Activated CD4-positive, alpha-beta T cell treated with anti-CD3 and anti-CD28 coated beads for 48 hours (primary cell): ENCODE measurements at places on chromosomes 12 and 14.

GRCh38 chr12:110073049-110073831 lies 24.9 kb upstream of the C12orf76 start:
- DNase-seq: peak; percentile 59

DNA sequence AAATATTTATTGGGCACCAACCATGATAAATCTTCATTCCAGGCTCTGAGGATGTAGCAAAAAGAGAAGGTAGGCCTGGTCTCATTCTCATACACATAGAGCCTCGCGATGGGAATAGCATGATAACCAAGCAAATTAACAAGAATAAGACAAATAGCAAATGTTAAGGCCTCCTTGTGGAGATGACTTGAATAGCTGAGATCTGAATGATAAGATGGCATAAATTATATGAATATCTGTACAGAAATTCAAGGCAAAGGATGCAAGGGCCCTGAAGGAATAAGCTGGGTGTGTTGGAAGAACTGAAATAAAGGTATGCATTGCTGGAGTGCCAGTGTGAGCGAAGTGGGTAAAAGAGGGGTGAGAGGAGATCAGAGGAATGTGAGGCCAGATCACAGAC lies 114.8 kb downstream of the ALX1 start:
- DNase-seq: no peak

DNA sequence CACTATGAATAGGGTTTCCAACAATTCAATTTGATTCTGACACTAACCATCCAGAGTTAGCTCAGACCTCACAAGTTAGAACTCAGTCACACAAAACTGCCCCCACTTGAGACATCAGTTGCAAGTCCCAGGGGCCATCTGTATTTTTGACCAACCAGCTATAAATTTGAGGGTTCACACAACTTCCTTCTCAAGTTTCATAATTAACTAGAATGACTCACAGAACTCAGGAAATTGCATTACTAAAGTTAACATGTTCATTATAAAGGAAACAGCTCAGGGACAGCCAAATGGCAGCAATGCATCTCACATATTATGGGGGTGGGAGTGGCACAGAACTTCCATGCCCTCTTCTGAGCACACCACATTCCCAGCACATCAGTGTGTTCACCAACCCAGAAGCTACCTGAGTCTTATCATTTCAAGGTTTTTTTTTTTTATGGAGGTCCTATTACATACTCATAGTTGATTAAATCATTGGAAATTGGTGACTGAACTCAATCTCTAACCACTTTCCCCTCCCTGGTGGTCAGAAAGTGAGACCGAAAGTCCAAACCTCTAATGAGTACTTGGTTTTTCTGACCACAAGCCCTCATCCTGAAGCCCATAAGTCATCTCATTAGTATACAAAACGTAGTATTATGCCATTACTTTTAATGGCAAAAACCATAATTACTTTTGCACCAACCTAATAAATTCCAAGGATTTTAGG lies 1721.5 kb upstream of the SEL1L start:
- no peak for DNase-seq

- DNase-seq: no peak
Observed at GRCh38 chr14:92310776-92311375, 12.1 kb upstream of the SLC24A4 start.

- no peak for DNase-seq
Observed at GRCh38 chr14:34926552-34926951, 51.4 kb upstream of the BAZ1A start.

DNA sequence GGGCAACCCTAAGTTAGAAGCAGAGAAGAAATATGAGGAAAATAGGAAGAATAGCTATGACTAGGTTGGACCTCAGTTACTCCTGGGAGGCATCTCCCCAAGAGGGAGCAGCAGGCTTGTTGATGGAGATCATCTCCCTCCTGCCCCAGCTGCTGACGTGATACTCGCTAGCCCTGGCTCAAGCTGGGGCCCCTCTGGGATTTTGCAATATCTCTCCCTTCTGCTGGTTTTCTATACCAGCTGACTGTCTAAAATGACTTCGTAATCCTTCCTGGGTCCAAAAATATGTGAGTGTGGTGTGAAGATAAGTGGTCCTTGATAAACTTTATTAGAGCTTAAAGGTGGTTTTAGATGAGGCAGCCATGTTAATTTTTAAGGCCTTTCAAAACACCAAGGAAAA lies 4.5 kb upstream of the HECTD4 start:
- DNase-seq: no peak

- DNase-seq: no peak
Observed at GRCh38 chr12:80490329-80490728, 46.3 kb downstream of the PTPRQ start.

- DNase-seq: no peak
Observed at GRCh38 chr12:81136519-81136918, 58.6 kb downstream of the ACSS3 start.

GRCh38 chr12:53942467-53942997 lies 3.9 kb downstream of the HOXC13 start:
- no peak for DNase-seq

GRCh38 chr14:105366386-105367074 lies 31.8 kb upstream of the TEX22 start:
- DNase-seq: no peak

DNA sequence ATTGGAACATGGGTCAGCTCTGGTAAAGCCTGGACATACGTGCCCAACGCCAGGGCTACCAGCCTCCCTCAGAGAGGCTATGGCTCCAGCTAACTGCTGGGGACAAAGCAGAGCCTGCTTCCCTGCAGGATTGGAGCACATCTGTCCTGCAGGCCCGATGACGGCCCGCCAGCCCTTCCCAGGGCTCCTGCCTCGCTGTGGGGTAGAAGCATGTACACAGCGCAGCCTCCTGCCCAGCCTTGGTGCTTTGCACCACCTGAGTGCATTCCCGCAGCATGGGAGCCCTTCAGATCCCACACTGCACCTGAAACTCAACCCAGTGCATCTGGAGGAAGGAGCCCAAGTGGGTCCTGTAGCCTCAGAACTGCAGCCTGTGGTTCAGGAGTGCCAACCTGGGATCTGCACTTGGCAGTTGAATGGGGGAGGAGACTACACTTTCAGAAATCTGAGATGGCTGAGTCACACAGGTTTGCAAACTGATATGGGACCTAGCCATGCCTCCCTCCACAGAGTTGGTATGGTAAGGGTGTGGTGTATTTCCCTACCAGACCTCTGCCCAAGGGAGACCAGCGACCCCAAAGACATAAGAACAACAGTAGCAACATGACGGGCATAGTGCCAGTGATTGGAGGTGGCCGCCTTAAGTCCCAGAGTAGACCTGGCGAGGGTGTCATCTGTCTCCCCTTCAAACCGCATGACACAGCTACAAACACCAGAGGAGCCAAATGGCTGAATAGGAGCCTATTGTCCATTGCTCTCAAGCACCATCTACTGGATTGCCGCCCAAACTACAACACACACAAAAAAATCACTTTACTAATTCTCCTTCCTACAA lies 273.9 kb upstream of the MIS18BP1 start:
- DNase-seq: peak; percentile 10

GRCh38 chr14:69235708-69236107 lies 24.2 kb upstream of the GALNT16 start:
- no peak for DNase-seq

DNA sequence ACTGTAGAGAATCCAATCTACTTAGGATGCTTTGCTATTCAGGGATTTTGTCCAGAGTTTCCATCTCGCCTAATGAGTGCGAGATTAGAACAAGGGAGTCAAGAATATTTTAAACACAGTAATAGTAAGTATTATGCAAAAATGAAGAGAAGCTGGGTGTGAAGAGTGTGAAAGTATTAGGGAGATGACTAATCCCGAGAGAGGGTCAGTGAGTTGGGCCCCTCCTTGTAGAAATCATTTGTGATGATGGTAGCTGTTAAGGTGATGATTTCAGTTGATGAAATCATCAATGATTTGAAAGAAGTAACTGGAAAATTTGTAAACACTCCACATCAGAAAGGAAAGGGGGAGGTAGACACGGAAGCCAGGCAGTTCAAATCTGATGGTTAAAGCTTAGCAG lies 478.9 kb upstream of the MGAT4C start:
- DNase-seq: no peak

DNA sequence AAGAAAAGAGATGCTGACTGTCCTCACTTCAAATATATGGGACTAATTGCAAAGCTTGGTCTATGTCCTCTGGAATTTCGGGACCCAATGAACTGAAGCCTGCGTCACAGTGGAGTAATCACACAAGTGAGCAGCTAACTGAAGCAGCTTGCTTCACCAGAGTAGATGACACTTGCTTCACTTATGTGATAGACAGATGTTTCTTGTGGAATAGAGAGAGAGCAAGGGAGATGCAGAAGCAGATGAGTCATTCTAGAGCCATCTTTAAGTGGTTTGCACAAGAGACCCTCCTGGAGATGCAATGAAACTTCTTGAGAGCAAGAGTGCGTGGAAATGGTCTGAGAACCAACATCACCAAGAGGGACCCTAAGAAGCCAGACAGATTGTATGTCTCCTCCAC lies 1537.1 kb upstream of the FLRT2 start:
- DNase-seq: no peak

GRCh38 chr12:118650586-118650960 lies 274.2 kb downstream of the SUDS3 start:
- DNase-seq: no peak

DNA sequence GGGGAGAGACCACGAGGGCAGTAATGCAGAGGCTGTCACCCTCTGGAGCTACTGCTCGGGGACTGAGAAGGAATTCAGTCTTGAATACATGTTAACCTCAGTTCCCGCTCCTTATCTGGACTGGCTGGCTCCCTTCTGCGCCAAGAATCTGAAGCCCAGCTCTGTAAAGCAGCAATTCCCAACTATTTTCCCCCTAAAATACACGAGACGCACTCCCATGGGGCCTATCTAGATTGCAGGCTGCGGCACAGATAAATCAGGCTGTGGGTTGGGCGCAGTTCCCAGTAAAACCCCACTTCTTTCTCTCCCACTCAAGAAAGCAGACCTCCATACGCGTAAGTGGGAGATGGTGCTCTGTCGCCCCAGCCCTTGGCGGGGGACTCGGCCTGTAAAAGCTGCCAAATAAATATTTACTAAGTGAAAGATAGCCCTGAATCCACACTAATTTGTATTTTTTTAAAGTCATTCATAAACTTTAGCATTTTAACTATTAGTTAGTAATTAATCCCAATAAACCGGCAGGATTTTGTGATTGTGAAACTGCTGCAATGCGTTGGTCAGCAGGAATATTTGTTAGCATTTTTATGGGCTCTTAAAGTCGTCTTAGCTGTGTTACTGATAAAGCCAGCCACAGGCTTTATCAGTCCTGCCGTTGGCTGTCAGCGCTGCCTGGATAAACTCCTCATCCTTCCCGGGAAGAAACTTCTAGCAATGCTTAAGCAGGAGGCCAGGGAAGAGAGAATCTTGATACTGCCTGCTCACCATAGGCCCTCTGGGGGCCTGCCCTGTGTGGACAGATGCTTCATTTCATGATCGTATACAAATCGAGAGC lies 17.8 kb downstream of the FBXL14 start:
- DNase-seq: no peak

GRCh38 chr14:64060648-64061096 lies 207.9 kb downstream of the SYNE2 start:
- peak; percentile 36 for DNase-seq

- no peak for DNase-seq
Observed at GRCh38 chr14:44988694-44989093, 26.7 kb downstream of the TOGARAM1 start.

- peak; percentile 34 for DNase-seq
Observed at GRCh38 chr12:132018193-132018916, 68.6 kb downstream of the EP400 start.

DNA sequence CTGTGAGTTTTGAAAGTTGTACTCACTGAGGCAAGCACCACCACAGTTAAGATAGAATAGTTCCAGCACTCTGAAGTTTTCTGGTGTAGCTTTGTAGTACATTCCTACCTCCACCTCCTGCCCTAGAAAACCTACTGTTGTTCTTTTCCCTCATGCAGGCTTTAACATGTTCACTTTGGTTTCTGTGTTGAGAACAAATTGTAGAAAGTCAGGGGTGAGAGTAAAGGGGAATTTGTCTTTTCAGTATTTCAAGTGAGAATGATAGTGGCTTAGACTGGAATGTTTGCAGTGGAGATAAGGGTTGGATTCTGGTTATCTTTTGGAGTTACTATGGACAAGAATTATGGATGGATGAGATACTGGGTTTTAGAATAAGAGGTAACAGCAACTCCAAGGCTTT lies 67.2 kb downstream of the AEBP2 start:
- DNase-seq: no peak

- DNase-seq: no peak
Observed at GRCh38 chr14:21498540-21499526, 12.3 kb downstream of the METTL3 start.

DNA sequence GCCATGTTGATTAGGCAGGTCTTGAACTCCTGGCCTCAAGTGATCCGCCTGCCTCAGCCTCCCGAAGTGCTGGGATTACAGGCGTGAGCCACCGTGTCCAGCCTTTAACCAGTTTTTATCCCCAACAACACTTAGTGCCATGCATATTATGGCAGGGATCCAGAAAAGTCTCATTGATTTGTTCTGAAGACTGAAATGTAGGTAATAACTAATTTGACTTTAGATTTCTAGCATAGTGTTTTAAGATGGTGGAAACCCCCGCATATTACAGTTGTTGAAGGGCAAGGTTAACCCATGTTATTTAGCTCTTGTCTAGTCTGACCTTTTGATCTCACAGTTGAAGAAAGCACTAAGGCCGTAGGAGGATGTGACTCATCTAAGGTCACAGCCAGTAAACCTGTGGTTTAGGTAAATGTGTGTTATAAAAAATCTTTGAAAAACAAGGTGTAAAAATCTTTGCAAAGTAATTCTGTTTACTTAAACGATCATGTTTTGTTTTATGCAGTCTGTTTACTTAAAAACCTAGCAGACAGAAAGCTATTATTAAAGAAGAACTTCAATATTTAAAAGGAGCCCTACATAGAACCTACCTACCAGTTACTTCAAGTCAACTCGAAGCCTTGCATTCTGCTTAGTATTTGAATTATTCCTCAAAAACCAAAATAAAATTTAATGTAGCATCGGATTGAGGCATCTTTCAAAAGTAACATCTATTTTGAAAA lies 24.8 kb downstream of the BICDL1 start:
- peak; percentile 60 for DNase-seq
